ENCODE measurements at places on chromosomes 5 and 9. TPM values are rescaled to one million over a fixed set of nuclear protein-coding genes. Genes with fewer than 3 reads are reported as not detected.

DNA sequence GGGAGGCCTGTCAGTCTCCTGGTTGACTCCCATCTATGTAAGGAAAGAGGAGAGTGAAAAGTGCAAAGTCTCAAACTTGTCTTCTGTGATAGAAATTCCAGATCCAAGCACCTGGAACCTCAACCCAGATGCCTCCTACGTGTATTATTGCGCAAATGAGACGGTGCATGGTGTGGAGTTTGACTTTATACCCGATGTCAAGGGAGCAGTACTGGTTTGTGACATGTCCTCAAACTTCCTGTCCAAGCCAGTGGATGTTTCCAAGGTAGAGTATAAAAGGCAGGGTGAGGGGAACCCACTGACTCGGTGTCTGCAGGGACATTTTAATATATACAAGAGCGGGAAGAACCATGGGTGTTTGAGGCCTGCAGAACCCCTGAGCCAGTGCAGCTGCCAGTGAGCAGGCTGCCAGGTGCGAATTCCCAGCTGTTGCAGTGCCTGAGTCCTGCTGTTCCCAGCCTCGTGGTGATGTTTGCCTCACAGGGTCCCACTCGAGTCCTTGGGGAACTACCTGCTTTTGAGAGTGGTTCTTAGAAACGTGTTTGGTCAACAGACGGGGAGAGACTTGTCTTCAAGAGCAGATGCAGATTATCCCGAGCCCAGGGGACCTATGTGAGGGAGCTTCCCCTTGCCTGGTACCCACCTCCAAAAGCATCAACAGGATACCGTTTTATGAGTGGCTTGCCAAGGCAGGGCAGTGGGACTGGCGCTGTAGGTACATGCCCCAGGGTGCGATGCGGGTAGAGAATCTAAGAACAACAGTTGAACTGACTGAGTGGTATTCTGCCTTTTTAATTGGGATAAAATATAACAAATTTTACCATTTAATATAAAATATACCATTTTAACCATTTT lies 9.5 kb downstream of the PSAT1 start:
- no peak overlapping the region for H3K27ac ChIP-seq
- H3K36me3 ChIP-seq: peaks cover 6% of the 10 kb centered on the region
- no peak overlapping the region for H3K4me3 ChIP-seq
- H3K27me3 ChIP-seq: no peaks in the 10 kb centered on the region
- no peaks in the 10 kb centered on the region for H3K4me1 ChIP-seq

DNA sequence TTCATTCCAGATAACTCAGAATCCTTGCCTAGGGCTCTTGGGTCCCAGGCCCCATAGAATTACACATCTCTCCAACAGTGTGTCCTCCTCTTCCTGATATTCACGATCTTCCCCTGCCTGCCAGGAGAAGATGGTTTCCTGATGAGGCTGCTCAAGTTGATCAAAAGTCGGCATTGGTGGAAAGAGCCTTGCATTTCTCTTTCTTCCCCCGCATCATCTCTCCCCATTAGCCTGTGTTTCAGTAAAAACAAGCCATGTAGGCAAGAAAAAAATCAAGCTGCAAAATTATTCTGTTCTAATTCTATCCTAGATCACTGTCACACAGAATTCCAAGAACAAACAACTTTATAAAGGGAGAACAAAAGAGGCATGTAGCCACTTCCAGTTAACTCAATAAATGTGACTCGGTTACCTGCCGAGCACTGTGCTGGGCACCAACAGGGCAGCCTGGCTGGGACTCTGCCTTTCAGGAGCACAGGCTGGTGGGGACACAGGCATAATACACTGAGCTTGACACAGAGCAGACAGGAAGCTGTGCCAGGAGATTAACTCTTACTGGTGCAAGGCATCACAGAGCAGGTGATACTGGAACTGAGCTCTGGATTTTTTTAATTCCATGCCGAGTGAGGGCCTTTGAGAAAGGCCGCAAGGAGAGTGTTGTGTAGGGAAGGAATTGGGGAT lies 25.6 kb downstream of the TMOD1 start:
- no peak for DNase-seq
- H3K27ac ChIP-seq: no peak overlapping the region
- H3K36me3 ChIP-seq: no peaks in the 10 kb centered on the region
- no peaks in the 10 kb centered on the region for H3K27me3 ChIP-seq

Gene CSF1R
- 0.59 TPM for polyA plus RNA-seq

DNA sequence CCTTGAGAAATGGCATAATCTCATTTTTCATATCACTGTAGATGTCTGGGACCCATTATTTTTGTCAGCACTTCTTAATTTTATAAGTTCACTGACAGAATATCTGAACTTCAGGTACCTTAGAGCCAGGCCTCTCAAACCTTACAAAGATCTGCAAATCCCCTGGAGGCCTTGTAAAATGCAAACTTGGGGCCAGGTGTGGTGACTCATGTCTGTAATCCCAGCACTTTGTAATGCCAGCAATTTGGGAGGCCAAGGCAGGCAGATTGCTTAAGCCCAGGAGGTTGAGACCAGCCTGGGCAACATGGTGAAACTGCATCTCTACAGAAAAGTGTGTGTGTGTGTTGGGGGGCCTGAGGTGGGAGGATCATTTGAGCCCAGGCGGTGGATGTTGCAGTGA lies 30.8 kb downstream of the RASGRF2 start:
- no peak for DNase-seq
- H3K4me3 ChIP-seq: no peak overlapping the region
- H3K27me3 ChIP-seq: no peaks in the 10 kb centered on the region
- H3K36me3 ChIP-seq: no peaks in the 10 kb centered on the region
- no peak overlapping the region for H3K27ac ChIP-seq

- no peaks in the 10 kb centered on the region for H3K36me3 ChIP-seq
- no peak overlapping the region for H3K4me3 ChIP-seq
- no peaks in the 10 kb centered on the region for H3K27me3 ChIP-seq
- no peaks in the 10 kb centered on the region for H3K4me1 ChIP-seq
- no peak overlapping the region for H3K27ac ChIP-seq
- no peak for DNase-seq
Observed at GRCh38 chr5:83672646-83673045, 48.0 kb downstream of the HAPLN1 start.

Gene PFN3
- polyA plus RNA-seq: not detected

- H3K27ac ChIP-seq: no peak within 1 kb of the TSS
- no peak within 1 kb of the TSS for H3K4me3 ChIP-seq
- peaks cover 6% of the 10 kb centered on the region for H3K27me3 ChIP-seq
- peaks cover 3% of the 10 kb centered on the region for H3K4me1 ChIP-seq
- no peak for DNase-seq
Observed at GRCh38 chr5:5139777-5140478, at the start of gene ADAMTS16. Gene ADAMTS16, plus strand, starts transcription at chr5:5140330. Its CDS starts 138 bp downstream, at chr5:5140468.

DNA sequence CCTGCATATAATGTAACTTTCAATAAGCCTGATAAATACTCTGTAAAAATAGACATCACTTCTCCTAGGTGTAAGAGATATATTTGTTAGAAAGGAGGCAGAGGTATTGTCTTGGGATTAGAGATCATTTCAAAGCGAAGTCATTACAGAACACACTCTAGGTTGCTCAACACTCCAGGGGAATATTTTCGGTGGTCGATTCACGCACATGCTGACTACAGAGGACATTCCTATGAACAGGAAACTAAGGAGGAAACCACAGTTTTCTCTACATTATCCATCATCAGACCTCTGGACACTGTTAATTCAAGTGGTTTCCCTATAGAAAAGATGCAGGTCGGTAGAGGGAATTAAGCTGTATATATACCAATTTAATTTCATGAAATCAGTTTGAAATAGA lies 370.0 kb downstream of the NDUFS4 start:
- no peaks in the 10 kb centered on the region for H3K36me3 ChIP-seq
- H3K27ac ChIP-seq: no peak overlapping the region
- no peak for DNase-seq
- H3K4me1 ChIP-seq: no peaks in the 10 kb centered on the region

Gene SLC28A3
- polyA plus RNA-seq: not detected

- H3K4me1 ChIP-seq: no peaks in the 10 kb centered on the region
- H3K36me3 ChIP-seq: no peaks in the 10 kb centered on the region
- H3K4me3 ChIP-seq: no peak overlapping the region
- H3K27me3 ChIP-seq: no peaks in the 10 kb centered on the region
Observed at GRCh38 chr9:68964765-68965164, 49.1 kb downstream of the PRKACG start.

DNA sequence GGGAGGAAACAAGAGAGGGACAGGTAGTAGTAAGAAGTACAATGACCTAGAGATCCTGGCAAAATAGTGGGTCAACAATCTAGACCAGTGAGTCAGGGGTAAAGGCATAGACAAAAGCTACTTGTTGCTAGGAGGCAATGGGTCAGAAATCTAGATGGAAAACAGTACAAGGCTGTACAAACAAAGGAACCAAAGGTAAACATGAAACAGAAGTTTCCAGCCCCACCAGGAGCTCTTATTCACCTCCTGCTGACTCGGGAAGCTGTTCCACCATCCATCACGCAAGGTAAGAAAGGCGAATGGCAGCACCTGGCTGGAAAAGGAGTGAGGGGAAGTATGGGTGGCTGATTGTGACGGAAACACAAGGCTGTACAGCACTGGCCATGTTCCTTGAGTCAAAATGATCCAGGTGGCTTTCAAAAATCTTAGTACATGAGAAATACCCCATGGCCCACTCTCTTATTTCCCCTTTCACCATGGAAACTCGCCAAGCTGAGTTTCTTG lies 70.5 kb upstream of the RAI14 start:
- peaks cover under 1% of the 10 kb centered on the region for H3K27me3 ChIP-seq
- H3K4me1 ChIP-seq: no peaks in the 10 kb centered on the region
- H3K4me3 ChIP-seq: no peak overlapping the region
- no peak for DNase-seq

- H3K36me3 ChIP-seq: no peaks in the 10 kb centered on the region
- no peaks in the 10 kb centered on the region for H3K27me3 ChIP-seq
- peak overlapping the region; percentile 21 for H3K27ac ChIP-seq
- H3K4me3 ChIP-seq: peak overlapping the region; percentile 20
- H3K4me1 ChIP-seq: peaks cover 16% of the 10 kb centered on the region
- DNase-seq: peak; percentile 49
Observed at GRCh38 chr9:21919377-21920362, 74.5 kb downstream of the CDKN2A start.

DNA sequence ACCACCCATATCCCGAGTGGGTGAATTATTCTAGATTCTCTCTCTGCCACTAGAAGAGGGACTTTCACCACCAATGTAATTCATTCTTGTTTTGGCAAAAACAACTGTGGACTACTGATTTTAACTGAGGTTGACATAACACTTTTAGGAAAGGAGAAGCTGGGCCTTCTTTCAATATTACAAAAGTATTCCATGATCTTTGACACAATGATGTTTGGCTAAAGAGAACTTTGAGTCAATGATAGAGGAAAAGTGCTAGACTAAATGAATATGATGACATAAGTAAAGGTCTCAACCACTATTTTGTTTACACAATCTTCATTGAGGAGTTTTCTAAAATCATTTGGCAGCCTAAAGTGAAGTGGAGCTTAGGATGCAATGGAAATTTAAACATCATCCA lies 336.9 kb upstream of the PDE4D start:
- DNase-seq: no peak
- no peak overlapping the region for H3K27ac ChIP-seq

DNA sequence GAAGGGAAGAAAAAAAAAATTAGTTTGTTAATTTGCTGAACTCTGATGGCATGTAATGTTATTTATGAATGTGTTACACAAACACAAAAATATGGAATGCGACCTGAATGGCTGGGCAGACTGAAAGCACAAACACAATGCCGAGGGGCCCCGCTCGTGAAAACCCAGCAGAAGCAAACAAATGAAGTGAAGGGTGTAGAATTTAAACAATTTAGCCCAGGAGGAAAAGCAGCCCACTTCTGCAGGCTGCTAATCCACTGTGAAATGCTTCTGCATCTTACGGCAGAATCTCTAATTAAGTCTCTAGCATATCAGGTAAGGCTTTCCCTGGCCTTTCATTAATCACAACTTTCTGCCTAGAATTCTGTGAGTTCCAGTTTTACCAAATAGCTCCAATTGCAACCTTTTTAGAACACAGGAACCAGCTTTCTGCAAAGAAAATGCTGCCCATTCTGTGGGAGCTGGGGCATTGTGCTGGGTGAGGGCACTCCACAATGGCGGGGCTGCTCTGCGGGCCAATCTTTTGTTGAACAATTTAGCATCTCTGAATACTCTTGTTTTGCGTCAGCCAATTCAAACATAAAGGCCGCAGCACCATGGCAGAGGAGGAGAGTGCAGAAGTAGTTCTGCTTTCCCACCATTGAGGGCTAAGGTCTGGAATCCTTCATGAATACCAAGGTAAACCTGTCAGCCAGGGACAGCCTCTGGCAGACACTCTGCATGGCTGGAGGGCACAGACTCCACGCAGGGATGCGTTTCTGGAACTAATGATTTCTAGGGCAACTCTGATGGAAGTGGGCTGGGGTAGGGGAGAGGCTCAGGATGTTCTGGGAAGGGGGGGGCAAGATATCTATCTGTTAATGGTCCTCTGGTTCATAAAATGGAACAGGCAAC lies 66.4 kb downstream of the PTCH1 start:
- no peak for DNase-seq
- peaks cover 30% of the 10 kb centered on the region for H3K36me3 ChIP-seq
- no peaks in the 10 kb centered on the region for H3K27me3 ChIP-seq
- H3K4me3 ChIP-seq: no peak overlapping the region
- H3K27ac ChIP-seq: no peak overlapping the region

- H3K27me3 ChIP-seq: no peaks in the 10 kb centered on the region
Observed at GRCh38 chr5:18098691-18099090, 464.4 kb downstream of the TAF11L14 start.
